ENCODE measurements at places on chromosomes 2 and 18. TPM values are rescaled to one million over a fixed set of nuclear protein-coding genes. Genes with fewer than 3 reads are reported as not detected.

DNA sequence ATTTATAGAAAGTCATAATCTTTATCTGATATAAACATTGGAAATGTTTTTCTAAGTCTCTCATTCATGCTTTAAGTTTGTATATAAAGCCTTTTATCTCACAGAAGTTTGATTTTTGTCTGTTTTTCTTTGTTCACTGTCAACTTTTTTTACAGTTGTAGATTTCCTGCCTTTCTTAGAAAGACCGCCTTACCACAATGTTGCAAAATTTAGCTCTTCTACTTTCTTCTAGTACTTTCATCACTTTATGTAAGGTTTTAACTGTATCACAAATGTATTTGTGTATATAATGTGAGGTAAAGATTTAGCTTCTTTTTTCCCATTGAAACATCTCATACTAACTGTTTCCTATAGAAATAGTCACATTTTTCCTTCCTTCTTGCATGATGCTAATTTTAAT, 136.1 kb downstream of the DNAH6 start:
- DNase-seq = no peak

GRCh38 chr2:172119089-172119488, 16.4 kb upstream of the DLX2 start:
- no peak for DNase-seq

The TDRD15 gene
- not detected for total RNA-seq

The RSAD2 gene
- 6.6 TPM for total RNA-seq

DNA sequence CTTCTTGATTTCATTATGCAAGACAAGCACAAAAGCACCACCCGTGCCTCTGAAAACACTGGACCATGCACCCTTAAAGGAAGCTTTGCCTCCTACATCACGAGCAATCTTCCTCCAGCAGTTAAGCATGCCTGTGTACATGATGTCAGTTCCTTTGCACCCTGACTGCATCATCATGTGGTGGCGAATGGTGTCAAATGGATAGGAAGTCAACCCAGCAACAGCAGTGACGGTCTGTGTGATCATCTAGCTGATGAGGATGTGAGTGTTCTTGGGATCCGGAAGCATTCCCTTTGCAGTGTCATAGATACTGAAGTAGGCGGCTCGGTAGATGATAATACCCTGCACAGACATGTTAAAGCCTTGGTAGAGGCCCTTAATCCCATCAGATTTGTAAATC, 240.7 kb upstream of the FAM98A start:
- no peak for DNase-seq

The INPP5D gene
- 119 TPM for total RNA-seq

DNA sequence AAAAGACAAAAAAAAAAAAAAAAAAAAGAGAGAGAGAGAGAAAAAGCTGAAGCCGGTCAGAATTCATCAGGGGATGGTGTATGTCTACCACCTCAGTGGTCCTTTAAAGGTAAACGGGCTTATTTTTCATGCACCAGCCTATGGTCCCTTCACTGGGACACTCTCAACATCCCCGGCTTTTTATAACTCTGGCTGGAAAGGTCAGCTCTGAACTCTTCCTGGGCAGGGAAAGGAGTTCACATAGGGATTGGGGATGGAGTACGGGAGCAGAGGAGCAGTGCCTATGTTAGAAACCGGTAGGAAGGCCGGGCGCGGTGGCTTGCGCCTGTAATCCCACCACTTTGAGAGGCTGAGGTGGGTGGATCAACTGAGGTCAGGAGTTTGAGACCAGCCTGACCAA, 10.3 kb upstream of the MALT1 start:
- DNase-seq = no peak

DNA sequence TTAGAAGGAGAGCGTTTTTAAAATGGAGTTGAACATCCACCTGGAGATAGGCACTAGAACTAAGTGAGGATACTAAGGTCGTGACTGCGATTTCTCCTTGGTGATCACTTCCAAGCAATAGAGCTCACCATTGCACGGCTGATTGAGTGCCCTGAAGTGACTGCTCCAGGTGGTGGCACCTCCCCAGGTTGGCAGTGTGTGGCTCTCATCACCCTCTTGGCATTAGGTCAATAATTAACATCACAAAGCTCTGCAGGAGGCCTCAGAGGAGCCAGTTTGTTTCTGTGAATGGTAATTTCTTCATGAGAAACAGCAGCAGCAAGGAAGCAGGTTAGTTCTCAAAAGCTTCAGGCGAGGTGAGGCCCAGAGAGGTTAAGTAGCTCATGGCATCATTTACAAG, 259.6 kb downstream of the CLIP4 start:
- DNase-seq = no peak

GRCh38 chr2:46164529-46165301, 132.5 kb upstream of the EPAS1 start:
- DNase-seq = no peak

The ATP5MC3 gene
- total RNA-seq = 77.6 TPM

DNA sequence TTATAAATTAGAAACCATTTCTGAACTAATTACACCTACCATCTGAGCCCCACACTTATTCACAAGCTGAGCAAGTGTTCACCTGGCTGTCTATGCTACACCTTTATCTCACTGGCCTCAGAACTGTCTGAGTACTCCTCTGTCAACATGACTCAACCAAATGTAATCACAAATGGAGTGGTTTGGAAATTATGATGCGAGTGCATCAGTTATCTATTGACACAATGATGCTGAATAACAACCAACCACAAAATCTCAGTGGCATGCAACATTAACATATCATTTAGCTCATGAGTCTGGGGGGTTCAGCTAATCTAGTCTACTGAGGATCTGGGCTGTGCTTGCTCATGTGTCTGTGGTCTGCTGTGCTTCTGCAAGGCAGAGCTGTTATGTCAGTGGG, 184.2 kb upstream of the NXPH2 start:
- DNase-seq = no peak

The ADRA2B gene
- total RNA-seq = not detected

- DNase-seq = no peak
Observed at GRCh38 chr2:140986456-140986855, 1144.4 kb downstream of the LRP1B start.

GRCh38 chr2:233421091-233421816, 67.0 kb downstream of the DGKD start:
- no peak for DNase-seq

The GDF7 gene
- total RNA-seq = not detected

DNA sequence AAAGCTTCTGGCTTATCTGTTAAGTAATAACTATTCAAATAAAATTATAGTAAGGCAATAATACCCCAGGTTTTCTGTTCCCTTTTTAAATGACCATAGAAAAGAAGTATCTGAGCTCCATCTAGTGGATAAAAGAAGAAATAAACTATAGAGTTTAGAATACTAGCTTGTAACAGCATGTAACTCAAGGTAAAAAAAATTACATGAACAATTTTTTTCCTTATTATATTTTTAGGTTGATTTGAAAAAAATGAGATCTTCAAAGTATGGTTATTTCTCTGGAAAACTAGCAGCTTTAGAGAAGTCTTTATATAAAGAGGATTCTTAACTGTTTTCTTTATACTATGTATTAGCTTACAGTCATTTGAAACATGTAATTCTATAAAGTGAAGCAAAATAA, 58.1 kb downstream of the NCKAP1 start:
- DNase-seq = peak; percentile 11

DNA sequence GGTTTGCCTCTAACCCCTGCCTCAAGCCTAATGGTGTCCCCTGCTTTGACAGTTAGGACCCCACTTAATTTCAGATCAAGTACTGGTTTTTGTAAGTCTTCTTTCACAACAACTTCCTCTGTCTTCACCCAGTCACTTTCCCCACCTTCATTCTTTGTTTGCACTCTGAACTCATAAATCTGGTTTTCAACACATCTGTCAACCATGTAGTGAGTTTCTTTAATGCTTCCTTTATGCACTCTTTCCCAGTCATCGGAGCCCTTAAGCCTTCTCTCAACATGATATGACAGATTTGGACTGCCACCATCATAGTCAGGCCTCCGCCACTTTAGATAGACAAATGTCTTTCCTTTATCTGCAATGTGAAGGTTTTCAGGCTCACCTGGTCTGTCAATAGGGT, 109.1 kb downstream of the PLEKHA3 start:
- no peak for DNase-seq

DNA sequence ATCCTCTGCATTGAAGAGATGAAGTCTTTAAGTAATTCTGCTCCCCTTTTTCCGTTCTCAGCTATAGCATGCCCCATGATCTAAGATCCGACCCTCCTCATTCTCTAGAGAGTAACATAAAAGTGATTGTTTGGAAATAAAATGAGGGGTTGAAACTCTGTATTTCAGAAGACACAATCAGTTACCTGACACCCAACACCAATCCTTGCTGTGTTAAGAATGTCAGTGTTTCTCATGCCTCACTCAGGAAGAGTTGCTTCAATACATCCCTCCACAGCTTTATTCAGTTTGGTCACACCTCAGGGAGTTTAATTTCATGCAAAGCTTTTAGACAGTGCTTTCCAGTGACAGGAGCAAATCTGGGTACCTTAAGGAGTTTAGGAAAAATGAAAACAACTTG, 49.9 kb upstream of the RBBP8 start:
- no peak for DNase-seq

The IL1B gene
- total RNA-seq = 200 TPM

GRCh38 chr18:59352250-59352855, 6.7 kb downstream of the LMAN1 start:
- no peak for DNase-seq

The DSG1 gene
- not detected for total RNA-seq

DNA sequence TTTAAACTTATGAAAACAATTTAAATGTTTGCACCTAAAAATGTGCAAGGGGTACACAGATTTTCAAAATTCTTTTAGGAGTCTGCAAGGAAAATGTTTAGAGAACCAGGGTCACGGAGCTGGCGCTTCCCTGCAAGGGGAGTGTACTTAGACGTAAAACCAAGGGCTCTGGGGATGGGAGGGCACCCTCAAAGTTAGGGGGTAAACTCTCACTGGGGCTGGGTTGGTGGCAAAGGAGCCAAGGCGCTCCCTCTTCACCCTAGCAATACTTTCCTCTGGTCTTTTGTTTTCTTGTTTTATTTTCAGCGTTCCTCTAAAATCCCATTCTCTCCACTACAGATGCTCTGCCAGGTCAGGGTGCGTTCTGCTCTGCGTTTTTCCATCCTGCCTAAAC, 20.0 kb downstream of the TMEM247 start:
- DNase-seq = peak; percentile 7

The COL4A4 gene
- total RNA-seq = 0.39 TPM

DNA sequence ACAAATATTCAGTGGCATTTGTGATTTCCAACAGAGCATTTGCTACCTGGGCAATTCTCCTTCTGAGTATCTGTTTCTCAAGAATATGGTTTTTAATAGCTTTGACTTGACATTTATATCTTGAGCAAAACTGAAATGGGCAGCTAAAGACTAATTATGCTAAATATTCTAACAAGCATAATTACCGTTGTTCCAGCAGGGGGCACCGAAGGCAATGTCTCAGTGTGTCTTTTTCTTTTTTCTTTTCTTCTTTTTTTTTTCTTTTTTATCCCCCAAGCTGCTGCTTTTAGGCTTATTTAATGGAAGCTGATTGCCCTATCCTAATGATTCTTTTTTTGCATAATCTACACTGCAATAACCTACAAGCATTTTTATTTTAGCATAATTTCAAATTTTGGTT, 138.9 kb upstream of the NABP1 start:
- peak; percentile 7 for DNase-seq

GRCh38 chr2:129828792-129829191, 150.7 kb upstream of the RAB6C start:
- no peak for DNase-seq

The KLHL14 gene
- not detected for total RNA-seq

The SERPINB10 gene
- not detected for total RNA-seq

GRCh38 chr2:206920310-206920709, 19.0 kb upstream of the CPO start:
- no peak for DNase-seq

The TUBB6 gene
- total RNA-seq = 13.3 TPM

DNA sequence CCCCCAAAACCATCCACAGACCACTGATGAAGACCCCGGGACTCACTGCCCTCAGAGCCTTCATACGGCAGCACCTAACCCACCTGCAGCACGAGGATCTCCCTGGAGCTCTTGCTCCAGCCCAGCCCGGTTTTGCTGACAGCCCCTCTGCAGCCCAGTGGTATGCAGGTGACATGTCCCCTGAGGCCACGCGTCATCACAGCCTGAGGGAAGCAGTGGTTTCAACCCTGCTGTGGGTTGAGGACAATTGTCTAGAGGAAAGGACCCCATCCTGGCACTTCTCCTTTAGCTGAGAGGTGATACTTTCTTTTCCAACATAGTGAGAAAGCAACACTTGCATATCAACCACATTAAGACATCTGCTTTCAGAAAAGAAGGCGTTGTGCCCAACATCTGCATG, 134.0 kb downstream of the SEPTIN10 start:
- DNase-seq = no peak

The ACOXL gene
- total RNA-seq = not detected

GRCh38 chr18:48639772-48640432, 101.1 kb downstream of the CTIF start:
- DNase-seq = no peak

GRCh38 chr18:26634631-26635030, 86.3 kb upstream of the KCTD1 start:
- no peak for DNase-seq

The TMEM169 gene
- 2.6 TPM for total RNA-seq

DNA sequence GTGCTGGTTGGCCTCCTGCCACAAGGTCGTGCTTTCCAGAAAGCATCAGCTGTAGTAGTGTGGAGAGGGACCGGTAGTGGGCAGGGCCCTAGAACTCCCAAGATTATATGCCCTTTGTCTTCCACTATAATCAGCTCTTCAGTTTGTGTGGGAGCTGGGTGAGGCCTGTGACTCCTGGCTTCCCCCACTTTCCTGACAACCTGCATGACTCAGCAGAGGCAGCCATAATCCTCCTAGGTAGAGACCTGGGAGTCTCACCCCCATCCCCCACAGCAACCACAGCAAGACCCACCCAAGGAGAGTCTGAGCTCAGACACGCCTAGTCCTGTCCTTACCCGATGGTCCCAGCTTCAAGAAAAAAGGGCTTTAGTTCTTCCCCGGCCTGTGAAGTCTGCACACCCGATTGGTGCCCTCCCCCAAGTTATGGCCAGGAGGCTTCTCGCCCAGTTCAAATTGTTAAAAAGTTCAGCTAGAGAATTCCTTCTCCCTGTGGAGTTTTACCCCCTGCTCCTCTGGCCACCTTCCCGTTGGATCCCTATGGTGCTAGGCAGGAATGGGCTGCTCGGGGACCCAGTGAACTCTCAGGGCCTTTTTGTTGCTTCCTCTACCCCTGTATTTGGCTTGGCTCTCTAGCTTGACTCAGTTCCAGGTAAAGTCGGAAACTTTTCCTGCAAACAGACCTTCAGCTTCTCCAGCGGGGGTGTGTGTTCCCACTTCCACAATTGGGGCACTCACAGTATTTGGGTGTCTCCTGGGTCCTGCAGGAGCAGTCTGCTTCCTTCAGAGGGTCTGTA, 57.8 kb upstream of the FAM237A start:
- DNase-seq = no peak

GRCh38 chr2:56234241-56234640, 50.5 kb downstream of the CCDC85A start:
- DNase-seq = no peak

GRCh38 chr2:23673082-23673481, 253.8 kb downstream of the ATAD2B start:
- DNase-seq = no peak

- DNase-seq = no peak
Observed at GRCh38 chr2:109724533-109725460, 69.3 kb upstream of the RGPD5 start.

GRCh38 chr2:109467701-109468100, 146.1 kb downstream of the SEPTIN10 start:
- DNase-seq = no peak

- no peak for DNase-seq
Observed at GRCh38 chr2:170455617-170456426, 259.3 kb upstream of the SP5 start.

GRCh38 chr2:39432701-39433100, 4.4 kb downstream of the MAP4K3 start:
- DNase-seq = no peak
